Activated T-helper 1 cell treated with anti-CD3 and anti-CD28 coated beads, Interleukin-12 subunit alpha, Interleukin-12 subunit beta, Interleukin-2, Interleukin-4 antibody, amounts not matched to agents 30 ng/mL and 10 ng/mL and 1 ng/mL, durations not matched to agents 14 hours and 24 hours and 36 hours (primary cell): ENCODE measurements at places on chromosomes 11 and 22.

DNA sequence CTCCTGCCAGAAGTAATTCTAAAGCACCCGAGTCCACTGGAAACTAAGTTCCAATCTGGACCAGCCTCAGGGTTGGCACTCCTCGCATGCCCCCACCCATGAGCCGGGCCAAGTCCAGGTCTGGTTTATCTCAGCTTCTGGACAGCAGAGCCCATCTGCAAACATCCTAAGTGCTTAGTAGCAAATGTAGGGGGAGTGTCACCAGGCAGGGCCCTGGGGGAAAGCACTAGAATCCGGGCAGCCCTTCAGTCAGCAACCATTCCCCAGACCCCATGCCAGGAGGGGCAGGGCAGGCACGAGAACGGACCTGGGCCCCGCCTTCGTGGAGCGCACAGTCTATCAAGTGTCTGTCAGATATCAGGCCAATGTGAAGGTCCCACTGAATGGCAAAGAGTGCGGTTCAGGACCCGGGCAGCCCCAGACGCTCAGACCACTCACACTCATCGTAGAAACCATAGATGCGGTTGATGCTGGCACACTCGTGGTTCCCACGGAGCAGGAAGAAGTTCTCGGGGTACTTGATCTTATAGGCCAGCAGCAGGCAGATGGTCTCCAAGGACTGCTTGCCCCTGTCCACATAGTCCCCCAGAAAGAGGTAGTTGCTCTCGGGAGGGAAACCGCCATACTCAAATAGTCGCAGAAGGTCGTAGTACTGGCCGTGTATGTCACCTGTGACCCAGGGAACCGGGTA is 1.3 kb downstream of the PPP1CA start:
- peak overlapping the region; percentile 86 for H3K27ac ChIP-seq
- no peak for DNase-seq
- peaks cover 28% of the 10 kb centered on the region for H3K36me3 ChIP-seq
- H3K4me3 ChIP-seq = peak overlapping the region; percentile 92
- no peaks in the 10 kb centered on the region for H3K27me3 ChIP-seq
- H3K4me1 ChIP-seq = peaks cover 38% of the 10 kb centered on the region

DNA sequence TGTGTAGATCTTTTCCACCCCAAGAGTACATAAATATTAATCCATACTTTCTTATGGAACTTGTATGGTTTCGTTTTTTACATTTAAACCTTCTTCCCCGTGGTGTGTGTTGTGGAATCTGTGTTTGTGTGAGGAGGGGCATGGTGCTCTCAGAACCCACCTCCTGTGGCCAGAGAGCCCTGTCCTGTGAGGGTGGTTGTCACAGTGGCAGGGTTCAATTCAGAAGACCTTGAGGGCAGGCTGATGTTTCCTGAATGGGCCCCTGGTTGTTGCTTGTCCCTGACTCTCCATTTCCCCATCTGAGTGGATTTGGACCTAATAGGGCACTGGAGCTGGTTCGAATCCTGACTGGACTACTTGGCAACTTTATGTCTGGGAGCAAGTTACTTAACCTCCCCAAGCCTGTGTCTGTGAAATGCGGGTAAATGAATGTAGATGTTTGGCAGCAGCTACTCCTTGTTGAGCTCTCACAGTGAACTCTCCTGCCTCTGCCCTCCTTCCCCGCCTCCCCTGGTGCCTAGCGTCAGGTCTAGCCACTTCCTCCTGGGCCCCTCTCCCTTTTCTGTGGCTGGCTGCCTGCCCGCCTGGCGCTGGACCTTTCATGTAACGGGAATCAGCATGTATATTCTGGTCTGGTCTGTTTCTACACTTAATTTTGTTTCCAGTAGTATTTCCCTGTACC is 7.3 kb downstream of the NEAT1 start:
- peaks cover 57% of the 10 kb centered on the region for H3K36me3 ChIP-seq
- peak overlapping the region; percentile 99 for H3K27ac ChIP-seq
- H3K27me3 ChIP-seq = no peaks in the 10 kb centered on the region
- peak; percentile 44 for DNase-seq
- peaks cover 92% of the 10 kb centered on the region for H3K4me1 ChIP-seq
- H3K4me3 ChIP-seq = peak overlapping the region; percentile 99

- H3K36me3 ChIP-seq = peaks cover 8% of the 10 kb centered on the region
- H3K4me3 ChIP-seq = no peak overlapping the region
- H3K27me3 ChIP-seq = peaks cover 24% of the 10 kb centered on the region
- H3K4me1 ChIP-seq = peaks cover 23% of the 10 kb centered on the region
- DNase-seq = no peak
Observed at GRCh38 chr11:95344932-95345642, 114.1 kb upstream of the SESN3 start.

GRCh38 chr11:2927851-2928604 is 1.2 kb downstream of the PHLDA2 start:
- H3K27me3 ChIP-seq = peaks cover 12% of the 10 kb centered on the region
- DNase-seq = no peak
- H3K4me1 ChIP-seq = peaks cover 15% of the 10 kb centered on the region
- peak overlapping the region; percentile 85 for H3K4me3 ChIP-seq
- no peaks in the 10 kb centered on the region for H3K36me3 ChIP-seq

DNA sequence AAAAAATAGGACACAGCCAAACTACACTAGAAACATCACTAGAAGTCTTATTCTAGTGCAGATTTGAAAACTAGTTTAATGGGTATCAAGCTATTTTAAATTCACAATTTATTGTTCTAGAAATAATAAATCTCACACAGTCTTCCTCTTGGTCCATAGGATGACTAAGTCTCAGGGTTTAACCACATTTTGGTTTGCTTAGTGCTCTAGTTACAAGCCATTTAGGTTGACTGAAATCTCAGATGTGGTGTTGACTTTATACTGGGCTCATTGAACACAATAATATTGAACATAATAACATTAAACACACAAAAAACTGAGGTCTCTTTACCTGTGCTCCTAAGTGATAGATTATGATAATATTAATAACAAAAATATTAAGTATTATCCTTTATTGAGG is 760.3 kb upstream of the CCDC179 start:
- no peak overlapping the region for H3K4me3 ChIP-seq
- H3K4me1 ChIP-seq = no peaks in the 10 kb centered on the region
- H3K27me3 ChIP-seq = no peaks in the 10 kb centered on the region
- no peaks in the 10 kb centered on the region for H3K36me3 ChIP-seq
- no peak for DNase-seq

DNA sequence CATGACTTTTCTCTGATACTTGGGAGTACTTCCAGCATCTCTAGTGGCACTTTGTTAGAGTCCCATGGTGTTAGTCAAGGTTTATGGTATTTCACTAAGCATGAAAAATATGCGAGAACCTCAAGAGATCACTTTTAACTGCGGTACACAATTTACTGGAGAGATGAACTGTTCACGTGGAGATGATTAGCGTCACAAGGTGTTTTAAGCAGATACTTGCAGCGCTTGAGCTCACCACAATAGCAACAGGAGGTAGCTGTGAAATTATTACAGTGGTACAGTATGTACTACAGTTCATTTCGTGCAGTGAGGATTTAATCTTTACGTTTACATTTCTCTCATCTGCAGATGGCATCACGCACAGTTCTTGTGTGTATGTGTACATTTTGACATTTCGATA is 4.5 kb downstream of the PARVA start:
- peaks cover 2% of the 10 kb centered on the region for H3K36me3 ChIP-seq
- no peak for DNase-seq
- peaks cover 35% of the 10 kb centered on the region for H3K27me3 ChIP-seq
- no peak overlapping the region for H3K27ac ChIP-seq
- H3K4me3 ChIP-seq = no peak overlapping the region

DNA sequence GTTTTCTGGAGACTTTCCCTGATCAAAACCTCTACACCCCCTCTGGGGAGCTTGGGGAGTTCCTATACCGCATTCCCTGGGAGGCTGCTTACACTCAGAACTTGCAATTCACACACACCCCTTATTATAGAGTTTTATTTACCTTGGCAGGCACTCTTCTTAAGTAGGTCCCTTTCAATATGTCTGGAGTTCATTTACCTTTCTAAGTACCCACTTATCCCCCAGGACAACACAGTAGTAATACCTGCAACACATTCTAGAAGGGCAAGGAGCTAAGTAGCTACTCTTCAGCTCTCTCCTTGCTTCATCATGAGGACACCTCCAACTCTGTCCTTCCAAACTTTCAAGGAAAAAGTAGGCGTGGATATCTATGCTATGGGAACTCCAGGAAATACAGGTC is 127.8 kb upstream of the ANO3 start:
- H3K27me3 ChIP-seq = no peaks in the 10 kb centered on the region
- no peak overlapping the region for H3K27ac ChIP-seq
- H3K4me1 ChIP-seq = no peaks in the 10 kb centered on the region
- H3K4me3 ChIP-seq = no peak overlapping the region

- H3K4me1 ChIP-seq = no peaks in the 10 kb centered on the region
- no peak for DNase-seq
- no peaks in the 10 kb centered on the region for H3K36me3 ChIP-seq
Observed at GRCh38 chr22:38078046-38078840, 5.7 kb downstream of the SLC16A8 start.

DNA sequence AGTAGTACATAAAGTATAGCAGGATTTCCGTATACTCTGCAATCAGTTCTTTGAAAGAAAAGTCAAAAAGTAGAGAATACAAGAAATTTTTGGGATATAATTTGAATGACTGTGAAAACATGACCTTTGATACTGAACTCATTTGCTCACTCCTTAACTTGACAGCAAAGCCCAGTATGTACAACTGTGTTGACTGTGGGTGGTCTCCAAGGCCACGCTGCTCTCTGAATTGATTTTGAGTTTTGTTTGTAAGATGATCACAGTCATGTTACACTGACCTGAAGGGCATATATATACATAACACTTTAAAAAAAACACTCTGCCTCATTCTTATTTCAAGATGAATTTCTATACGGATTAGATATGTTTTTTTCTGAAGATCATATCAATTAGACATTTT is 9.5 kb upstream of the AMOTL1 start:
- H3K27ac ChIP-seq = no peak overlapping the region
- no peaks in the 10 kb centered on the region for H3K36me3 ChIP-seq
- H3K27me3 ChIP-seq = peaks cover 19% of the 10 kb centered on the region
- no peak overlapping the region for H3K4me3 ChIP-seq
- no peak for DNase-seq
